HL-60 (cell line): ENCODE measurements at places on chromosomes 2 and 18.

GRCh38 chr2:47803363-47803762 is 20.4 kb downstream of the MSH6 start:
- DNase-seq: no peak

DNA sequence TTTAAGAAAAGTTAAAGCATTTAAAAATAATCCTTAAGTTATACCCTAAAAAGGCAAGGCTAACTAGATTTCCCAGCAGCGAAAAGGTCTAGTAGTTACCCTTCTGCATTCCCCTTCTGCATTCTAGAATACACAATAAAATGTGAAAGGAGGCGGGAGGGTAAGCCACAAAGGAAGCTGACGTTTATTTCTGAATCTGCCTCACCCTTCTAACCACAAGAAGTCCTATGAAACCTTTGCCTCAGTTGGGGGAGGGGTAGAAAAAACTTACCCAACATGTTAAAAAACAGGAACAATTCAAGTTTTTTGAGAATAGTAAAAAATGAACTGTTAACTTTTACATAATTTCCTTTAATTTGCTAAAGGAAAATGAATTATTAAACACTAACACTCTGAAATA is 11.3 kb downstream of the STK17B start:
- DNase-seq: peak; percentile 95

GRCh38 chr2:232888099-232888836 is 18.2 kb downstream of the SNORC start:
- DNase-seq: no peak

- no peak for DNase-seq
Measured at GRCh38 chr18:8803063-8803795, 97.9 kb downstream of the MTCL1 start.

GRCh38 chr2:239831001-239831731 is 194.0 kb downstream of the NDUFA10 start:
- no peak for DNase-seq

- DNase-seq: no peak
Measured at GRCh38 chr2:40251137-40251536, 200.8 kb downstream of the SLC8A1 start.

DNA sequence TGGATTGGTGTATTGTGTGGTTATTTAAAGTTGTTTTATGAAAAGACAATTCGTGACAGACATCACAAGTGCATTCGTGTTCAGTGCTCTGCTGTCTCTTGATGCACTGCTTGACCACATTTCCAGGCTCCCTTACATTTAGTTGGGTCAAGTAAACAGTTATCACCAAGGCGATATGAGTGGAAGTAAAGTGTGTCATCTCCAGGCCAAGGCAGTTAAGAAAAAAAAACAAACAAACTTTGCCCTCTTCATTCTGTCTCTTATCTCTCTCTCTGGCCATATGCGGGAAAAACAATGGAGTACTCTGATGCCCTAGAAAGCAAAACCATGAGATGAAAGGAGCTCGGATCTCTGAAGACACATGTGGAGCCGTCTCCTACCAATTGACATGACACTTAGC is 131.1 kb downstream of the DSEL start:
- DNase-seq: no peak

DNA sequence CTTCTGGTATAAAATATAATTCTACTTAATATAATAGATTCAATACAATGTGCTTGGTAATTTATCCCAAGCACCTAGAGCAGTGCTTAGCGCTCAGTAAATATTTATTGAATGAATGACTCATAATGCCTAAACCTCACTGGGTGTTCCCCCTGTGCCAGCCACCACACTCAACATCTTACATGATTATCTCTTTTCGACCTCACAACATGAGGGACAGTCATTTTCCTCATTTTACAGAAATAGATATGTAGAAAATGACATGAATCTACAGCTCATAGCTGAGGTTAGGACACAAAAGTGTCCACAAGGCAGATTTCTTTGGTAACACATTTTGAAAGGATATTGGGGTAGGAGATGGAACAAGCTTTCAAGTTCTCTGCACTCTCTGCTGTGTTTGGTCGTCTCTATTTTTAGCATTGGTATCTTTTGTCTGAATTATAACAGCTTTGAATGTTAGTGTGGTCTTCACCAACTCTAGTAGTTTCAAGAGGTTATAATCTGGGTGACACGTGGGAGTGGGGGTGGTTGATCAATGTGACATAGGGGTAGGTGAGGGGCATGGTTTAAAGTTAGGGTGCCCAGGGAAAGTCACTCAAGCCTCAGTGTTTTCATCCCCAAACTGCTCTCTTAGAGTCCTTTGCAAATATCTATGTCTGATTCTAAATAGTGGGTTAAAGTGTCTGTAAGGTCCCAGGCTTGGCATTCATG is 9.8 kb downstream of the MYOM1 start:
- no peak for DNase-seq

GRCh38 chr2:225471039-225471438 is 71.5 kb downstream of the NYAP2 start:
- no peak for DNase-seq

- DNase-seq: no peak
Measured at GRCh38 chr2:237129625-237130263, 44.1 kb downstream of the COPS8 start.

DNA sequence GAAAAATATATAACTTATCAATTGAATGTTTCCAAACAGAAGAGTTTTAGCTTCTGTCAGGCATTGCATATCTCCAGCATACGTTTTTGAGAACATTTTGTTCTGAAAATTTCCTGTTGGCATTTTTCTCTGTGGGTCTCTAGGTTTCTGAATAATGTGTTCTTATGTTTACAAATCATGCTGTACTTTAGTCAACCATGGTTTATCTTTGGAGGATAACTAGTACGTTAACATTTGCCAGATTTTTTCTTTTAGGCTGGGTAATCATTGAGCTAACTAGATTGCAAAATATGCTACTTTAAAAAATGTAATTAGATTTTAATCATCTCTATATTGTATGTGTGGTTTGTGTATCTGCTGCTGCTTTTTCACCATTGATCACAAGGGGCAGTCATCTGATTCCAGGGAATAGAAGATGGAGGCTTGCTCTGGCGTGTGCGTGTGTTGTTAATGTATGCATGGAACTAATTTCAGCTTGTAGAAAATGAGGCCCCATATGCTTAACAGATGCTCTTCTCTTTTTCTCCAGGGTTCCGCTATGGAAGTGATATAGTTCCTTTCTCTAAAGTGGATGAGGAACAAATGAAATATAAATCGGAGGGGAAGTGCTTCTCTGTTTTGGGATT is 21.3 kb downstream of the XRCC5 start:
- no peak for DNase-seq

GRCh38 chr2:227703961-227704360 is 13.9 kb downstream of the SLC19A3 start:
- no peak for DNase-seq

DNA sequence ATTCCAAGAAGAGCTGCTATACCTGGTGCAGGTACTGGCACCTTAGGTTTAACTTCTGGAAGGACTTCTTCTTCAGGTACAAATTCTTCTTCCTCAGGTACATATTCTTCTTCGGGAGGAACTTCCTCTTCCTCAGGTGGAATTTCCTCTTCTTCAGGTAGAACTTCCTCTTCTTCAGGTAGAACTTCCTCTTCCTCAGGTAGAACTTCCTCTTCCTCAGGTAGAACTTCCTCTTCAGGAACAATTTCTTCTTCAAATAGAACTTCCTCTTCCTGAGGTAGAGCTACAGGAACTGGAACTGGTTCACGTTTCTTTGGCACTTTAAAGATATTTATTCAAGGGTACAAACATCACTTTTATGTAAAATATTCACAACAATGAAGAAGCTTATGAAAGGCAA is 129.6 kb downstream of the TTN start:
- DNase-seq: peak; percentile 17

- DNase-seq: peak; percentile 52
Measured at GRCh38 chr18:55588111-55588869, at the start of gene TCF4. TSS of gene TCF4 (minus strand) at chr18:55588192. CDS start at chr18:55587116, 1,076 bp downstream.

DNA sequence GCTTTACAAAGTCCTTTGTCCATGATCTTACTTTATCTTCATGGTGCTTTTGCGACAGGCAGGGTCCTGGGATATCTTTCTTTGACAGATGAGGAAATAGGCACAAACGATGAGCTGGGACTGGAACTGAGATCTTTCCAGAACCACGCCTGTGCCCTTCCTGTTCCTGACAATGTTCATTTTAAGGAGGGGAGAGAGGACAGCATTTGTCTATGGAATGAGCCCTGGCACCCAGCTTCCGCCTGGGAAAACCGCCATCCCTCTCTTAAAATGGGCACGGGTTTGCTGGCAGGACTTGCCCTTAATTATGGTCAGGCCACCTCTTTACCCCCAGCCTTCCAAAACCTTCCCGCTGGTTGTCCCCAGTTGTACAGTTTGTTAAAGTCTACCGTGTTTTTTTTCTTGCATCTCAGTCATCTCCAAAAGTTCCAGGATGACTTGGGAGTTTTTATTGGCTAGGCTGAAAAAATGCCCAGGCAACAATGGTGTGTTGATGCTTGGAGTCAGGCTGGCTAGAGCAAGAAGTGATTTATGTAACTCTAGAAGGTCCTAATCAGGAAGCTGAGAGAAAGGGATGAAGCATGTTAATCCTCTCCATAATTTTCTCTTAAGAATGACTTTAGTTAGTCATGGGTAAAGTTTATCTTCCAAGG is 264.9 kb upstream of the EPAS1 start:
- no peak for DNase-seq

DNA sequence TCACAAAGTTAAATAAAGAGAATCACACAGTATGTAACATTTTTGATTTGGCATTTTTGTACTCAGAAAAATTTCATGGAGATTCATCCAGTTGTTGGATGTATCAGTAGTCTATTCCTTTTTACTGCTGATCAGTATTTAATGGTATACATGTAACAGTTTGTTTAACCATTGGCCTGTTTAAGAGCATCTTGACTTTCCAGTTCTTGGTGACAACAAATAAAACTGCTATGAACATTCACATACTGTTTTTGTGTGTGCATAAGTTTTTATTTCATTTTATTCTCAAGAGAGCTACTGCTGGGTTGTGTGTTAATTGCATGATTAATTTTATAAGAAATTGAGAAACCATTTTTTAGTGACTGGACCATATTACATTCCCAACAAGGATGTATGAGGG is 694.5 kb upstream of the RAB6C start:
- no peak for DNase-seq

DNA sequence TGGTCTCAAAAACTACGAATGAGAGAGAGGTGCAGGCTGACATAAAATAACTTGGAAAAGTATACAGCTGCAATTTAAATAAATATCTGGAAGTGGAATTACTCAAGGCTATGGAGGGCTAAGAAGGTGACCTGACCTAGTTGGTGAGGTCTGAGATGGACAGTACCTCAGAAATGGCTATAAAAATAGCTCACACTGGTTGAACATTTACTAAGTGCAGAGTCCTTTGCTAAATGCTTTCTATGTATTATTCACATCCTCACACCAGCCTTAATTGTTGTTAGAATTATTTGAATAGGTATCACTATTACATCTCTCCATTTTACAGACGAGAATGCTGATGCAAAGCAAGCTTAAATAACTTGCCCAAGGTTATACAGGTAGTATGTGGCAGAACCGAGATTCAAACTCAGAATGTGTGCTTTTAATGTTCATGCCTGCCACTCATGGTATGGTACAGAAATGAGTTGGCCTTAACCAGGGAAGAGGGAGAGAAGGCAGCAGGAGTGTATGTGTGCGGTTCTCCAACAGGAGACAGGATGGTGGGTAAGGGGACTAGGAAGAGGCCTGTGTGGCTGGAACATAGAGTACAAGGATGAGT is 37.4 kb downstream of the MRPL44 start:
- DNase-seq: no peak

GRCh38 chr2:1794821-1795220 is 50.5 kb upstream of the PXDN start:
- no peak for DNase-seq

- no peak for DNase-seq
Measured at GRCh38 chr18:62435435-62436031, 87.3 kb upstream of the ZCCHC2 start.

GRCh38 chr2:216765761-216766262 is 70.5 kb upstream of the IGFBP5 start:
- no peak for DNase-seq

GRCh38 chr18:10033016-10033399 is 119.2 kb downstream of the VAPA start:
- no peak for DNase-seq

DNA sequence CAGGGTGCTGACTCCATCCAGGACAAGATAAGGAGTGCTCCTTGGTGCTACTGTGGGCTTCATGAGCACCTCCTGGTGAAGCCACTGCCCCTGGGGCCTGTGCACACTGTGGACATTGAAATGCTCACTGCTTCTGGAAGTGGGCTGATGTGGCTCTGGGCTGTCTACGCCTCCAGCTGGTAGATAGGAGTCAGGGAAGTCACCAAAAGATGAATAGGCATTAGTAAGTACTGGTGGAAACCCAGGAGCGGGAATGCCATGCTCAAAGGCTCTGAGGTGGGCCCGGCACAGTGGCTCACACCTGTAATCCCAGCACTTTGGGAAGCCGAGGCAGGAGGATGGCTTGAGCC is 79.2 kb upstream of the MSH2 start:
- no peak for DNase-seq

DNA sequence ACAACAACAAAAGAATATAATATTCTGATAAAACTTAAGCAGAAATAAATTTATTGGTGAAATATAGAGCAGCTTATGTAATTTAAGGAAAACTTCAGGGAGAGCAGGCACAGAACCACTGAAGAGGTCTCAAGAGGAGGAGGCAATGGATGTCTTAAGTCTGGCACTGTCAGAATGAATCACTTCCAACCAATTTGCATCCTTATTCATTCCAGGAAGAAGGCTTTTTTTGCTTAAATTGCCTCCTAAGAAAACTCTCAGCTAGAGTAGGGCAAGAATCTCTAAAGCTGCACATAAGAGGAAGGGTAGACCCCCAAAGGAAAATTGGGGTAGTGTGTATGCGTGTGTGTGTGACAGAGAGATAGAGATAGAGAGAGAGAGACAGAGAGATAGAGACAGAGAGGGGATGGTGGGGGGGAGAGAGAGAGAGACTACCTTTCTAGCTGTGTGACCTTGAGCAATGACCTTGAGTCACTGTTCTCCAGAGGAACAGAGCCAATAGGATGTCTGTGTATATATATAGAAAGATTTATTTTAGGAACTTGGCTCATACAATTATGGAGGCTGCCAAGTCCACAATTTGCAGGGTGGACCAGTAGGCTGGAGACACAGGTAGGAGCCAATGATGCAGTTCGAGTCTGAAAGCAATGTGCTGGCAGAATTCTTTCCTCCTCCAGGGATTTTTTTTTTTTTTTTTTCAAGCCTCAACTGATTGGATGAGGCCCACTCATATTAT is 96.4 kb upstream of the LINC00305 start:
- DNase-seq: no peak

DNA sequence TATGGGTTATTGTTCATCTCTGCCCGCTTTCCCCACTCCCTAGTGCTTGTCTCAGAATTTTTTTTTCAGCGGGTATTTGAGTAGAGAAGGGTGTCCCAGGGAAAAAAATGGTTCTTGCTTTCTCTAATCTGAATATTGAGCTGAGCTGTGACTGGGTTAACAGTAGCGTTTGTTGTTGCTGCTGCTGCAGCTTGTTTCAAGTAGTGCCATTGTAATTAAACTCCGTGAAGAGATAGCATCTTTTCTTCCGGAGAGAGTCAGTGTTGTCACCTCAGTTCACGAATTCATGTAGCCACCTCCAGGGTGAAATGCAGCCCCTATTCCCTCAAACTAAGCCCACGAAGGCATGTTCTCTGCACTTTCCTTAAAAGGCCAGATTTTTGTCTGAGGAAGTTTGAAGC is 1.5 kb upstream of the AAK1 start:
- DNase-seq: no peak

- DNase-seq: peak; percentile 92
Measured at GRCh38 chr2:126658905-126659561, 3.1 kb downstream of the GYPC start.
